ENCODE measurements at places on chromosomes 16 and 17. TPM values are rescaled to one million over a fixed set of nuclear protein-coding genes. Genes with fewer than 3 reads are reported as not detected.
A peak's percentile ranks its signal among the peaks of the same experiment; 100 is the strongest.

DNA sequence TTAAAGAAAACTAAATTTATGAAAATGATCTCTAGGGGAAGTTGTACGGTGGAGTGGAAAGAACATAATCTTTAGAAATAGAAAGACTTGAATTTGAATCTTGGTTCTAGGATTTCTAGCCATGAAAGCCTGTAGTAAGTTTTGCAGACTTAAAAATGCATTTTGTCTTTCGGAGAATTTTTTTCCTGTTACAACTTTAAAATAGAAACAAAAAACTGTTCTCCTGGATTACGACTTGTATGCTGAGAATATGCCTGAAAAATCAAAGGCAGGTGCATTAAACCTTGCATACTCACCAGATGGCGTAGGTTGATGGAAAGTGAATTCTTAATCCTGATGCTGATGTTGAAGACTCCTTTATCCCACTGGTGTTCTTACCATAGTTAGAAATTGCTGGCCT lies 7.5 kb upstream of the MPHOSPH6 start:
- DNase-seq = no peak

DNA sequence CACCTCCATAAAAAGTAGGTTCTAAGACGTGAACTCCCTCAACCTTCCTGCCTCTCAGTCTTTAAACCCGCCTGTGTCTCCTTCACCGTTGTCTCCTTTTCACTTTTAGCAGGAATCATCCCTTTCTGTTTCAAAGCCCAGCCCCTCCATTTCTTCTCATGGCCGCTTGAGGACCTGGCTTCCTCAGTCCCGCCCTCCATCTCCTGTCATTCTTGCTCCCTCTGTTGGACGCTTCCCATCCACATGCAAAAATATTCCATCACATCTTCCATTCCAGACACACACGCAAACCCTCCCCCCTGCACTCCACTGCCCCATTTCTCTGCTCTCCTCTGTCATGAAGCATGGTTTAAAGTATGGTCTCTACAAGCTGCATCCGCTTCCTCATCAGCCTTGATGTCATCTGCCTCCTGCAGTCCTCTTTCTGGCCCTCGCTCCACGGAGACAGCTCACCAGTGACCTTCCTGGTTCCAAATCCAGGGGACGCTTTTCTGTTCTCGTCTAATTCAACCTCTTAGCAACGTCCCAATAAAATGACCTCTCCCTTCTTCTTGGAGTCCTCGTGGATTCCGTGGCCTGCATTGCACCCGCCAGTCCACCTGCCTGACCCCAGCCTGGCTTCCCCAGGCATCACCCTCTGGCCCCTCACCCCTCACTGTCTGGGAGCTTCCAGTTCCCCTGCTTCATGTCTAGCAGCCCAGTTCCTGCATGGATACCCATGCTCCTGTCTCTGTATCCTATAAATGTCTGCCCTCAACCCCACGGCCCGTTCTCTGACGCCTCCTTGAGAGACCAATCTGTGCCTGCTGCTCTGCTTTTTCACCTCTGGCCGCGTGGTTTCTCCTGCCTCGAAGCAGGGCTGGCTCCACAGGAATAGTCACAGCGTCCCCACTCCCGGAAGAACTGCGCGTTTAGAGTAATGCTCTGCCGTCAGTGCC lies 26.2 kb downstream of the ANKRD40 start:
- peak; percentile 71 for DNase-seq

- DNase-seq = no peak
These were observed 12.8 kb upstream of the CPSF4L start for GRCh38 chr17:73274490-73274889.

DNA sequence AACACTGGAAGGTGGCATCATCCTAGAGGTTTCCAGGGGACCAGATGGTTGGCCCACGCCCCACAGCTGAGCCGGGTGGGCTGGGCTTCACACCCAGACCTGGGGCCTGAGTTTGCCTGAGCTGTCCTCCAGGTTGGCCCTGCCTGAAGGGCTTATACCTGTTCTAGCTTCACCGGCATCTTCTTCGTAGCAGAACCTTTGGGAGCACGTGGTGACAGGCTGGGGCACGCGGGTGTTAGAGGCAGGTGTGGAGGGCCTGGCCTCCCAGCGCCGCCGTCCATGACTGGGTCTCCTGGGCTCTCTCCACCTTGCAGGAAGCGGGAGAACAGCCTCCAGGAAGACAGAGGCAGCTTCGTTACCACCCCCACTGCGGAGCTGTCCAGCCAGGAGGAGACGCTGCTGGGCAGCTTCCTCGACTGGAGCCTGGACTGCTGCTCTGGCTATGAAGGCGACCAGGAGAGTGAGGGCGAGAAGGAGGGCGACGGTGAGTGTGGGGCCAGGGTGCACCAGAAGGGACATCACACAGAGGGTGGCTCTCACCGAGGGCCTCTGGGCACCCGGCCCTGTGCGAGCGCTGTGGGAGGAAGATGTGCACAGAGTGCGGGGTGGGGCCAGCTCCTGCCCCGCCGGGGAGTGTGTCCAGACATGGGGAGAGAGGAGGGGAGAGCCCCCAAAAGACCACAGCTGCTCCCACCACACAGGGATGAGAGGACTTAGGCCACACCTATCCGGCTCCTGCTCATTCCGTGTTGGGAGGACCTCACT lies 4.6 kb upstream of the TEDC2 start:
- DNase-seq = no peak

DNA sequence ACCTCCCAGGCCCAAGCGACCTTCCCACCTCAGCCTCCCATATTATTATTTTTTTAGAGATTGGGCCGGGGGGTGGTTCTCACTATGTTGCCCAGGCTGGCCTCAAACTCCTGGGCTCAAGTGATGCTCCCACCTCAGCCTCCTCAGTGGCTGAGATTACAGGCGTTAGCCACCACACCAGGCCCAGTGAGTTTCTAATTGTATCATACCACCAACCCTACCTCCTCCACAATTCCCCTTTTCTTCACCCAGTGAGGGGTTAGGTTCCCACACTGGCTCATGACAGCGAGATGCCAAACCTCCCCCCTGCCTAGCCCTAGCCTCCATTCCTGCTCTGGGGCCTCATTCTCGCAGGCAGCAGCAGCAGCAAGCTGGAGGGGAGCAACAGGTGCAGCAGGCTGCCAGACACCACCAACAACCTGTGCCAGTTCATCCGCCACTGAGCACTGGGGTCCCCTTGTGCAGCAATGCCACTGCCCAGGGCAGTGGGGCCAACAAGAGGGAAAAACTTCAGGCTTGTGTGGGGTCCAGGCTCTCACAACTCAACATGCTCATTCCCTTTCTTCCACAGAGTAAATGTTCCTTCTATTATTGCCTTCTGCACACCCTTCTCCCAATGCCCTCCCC lies 9.1 kb downstream of the ATP6V0D1 start:
- DNase-seq = no peak

GRCh38 chr17:78761789-78762406 lies 20.2 kb downstream of the CYTH1 start:
- DNase-seq = no peak

DNA sequence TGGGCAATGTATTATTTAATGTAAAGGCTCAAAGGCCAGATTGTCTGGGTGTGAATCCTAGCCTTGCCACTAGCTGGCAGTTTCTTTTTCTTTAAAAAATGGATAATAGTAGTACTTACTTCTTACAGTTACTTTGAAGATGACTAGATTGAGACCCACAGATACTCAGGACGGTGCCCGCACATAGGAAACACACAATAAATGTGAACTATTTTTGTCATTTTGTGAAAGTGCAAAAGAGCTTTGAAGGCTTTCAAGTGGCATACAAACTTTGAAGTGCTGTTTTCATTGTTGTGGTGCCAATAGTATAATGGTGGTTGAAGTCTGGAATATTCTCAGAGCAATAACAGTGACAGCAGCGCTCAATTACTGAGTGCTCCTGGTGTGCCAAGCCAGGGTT lies 63.6 kb downstream of the OTOA start:
- no peak for DNase-seq

GRCh38 chr16:51231702-51232101 lies 80.6 kb upstream of the SALL1 start:
- peak; percentile 26 for DNase-seq

- DNase-seq = no peak
These were observed 23.6 kb downstream of the COPZ2 start for GRCh38 chr17:48013876-48014594.

DNA sequence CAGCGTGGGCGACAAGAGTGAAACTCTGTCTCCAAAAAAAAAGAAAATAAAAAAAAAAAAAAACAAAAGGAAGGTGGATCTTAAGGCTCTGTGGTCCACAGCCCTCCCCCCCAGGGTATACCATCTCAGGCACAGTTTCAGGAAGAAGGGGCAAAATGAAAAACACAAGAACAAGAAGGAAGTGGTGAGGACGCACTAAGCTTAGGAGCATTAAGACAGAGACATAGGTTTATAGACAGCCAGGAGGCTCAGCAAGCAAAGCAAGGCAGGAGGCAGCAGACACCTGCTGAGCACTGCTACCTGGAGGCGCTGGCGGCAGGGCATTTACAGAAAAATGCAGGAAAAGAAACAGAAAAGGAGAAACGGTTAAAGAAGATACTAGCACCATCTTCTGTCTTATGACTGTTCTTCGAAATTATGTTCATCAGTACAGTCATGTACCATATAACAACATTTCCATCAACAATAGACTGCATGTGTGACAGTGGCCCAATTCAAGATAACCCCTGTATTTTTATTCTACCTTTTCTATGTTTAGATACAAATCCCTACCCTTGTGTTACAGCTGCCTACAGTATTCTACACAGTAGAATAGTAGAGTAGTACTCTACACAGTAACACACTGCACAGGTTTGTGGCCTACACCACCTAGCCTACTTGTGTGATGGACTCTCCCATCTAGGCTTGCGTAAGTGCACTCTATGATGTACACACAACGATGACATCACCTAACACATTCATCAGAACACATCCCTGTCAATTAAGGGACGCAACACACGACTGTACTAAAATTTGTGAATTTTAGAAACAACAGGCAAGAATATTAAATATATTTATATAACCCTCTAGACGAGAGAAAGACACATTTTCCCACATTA lies 62.5 kb downstream of the XPO6 start:
- no peak for DNase-seq

- no peak for DNase-seq
These were observed 329.8 kb downstream of the UTP18 start for GRCh38 chr17:51590071-51590656.

GRCh38 chr17:58215685-58216084 lies 3.4 kb downstream of the MKS1 start:
- DNase-seq = no peak

DNA sequence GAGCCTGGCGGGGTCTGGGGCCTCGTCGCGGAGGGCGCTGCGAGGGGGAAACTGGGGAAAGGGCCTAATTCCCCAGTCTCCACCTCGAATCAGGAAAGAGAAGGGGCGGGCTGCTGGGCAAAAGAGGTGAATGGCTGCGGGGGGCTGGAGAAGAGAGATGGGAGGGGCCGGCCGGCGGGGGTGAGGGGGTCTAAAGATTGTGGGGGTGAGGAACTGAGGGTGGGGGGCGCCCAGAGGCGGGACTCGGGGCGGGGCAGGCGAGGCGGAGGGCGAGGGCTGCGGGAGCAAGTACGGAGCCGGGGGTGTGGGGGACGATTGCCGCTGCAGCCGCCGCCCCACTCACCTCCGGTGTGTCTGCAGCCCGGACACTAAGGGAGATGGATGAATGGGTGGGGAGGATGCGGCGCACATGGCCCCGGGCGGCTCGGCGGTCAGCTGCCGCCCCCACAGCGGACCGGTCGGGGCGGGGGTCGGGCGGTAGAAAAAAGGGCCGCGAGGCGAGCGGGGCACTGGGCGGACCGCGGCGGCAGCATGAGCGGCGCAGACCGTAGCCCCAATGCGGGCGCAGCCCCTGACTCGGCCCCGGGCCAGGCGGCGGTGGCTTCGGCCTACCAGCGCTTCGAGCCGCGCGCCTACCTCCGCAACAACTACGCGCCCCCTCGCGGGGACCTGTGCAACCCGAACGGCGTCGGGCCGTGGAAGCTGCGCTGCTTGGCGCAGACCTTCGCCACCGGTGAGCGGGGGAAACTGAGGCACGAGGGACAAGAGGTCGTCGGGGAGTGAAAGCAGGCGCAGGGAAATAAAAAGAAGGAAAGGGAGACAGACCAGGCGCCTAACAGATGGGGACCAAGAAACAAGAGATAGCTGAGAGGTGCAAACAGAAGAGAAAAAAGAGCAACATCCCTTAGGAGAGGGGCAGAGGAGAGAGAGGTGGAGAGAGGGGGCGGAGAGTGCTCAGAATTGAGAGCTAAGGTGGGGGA lies at the start of gene PNMT:
TSS of gene PNMT (plus strand) at position 509 of the 980 bp plus-strand sequence. CDS start at position 532, 23 bp downstream.
- no peak for DNase-seq

DNA sequence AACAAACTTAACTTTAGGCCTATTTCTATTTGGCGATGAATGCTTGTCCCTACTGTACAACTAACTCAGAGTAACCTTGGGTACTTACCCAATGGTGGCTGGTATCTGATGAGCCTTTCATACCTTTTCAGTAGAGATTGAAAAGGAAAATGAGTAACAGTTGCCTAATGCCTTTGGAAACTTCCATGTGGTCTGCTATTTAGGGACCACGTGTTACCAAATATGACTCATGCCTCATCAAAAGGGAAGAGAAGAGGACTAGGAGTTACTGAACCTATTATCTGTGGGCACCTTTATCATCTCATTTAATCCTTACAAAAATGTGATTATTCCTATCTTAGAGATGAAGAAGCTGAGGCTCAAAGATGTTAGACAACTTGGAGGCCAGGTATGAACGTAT lies 8.1 kb downstream of the MYOCD start:
- peak; percentile 51 for DNase-seq

DNA sequence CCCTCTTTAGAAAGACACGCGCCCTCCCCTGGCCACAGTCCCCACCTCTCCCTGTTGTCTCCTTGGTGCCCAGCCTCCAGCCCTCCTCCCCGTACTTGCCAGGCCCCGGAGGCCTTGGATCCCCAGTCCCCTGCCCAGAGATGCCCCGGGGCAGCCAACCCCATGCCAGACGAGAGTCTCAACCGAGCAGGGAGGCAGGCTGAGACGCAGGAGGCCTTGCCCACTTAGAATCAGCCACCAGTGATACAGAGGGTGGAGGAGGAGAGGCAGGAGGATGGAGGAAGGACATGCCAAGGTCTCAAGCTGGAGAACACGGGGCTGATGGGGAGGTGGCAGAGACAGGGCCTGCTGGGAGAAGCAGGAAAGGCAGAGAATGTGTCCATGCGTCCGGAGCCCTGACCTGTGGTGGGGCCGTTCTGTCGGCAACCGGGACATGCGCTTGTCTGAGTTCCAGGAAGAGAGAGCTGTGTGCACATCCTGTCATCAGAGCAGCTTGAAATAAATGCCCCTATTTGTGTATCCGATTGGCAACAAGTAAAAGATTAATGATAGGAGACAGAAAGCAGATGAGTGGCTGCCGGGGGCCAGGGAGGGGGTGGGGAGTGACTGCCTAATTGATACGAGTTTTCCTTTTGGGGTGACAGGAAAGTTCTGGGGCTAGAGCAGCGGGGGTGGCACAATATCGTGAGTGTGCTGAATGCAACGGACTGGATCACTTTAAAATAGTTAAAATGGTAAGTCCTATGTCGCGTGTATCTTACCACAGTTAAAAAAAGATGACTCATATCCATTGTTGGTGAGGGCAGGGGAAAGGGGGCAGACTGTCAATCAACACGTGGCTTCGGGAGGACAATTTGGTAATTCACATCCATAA lies 44.7 kb upstream of the MEAK7 start:
- DNase-seq = no peak

GRCh38 chr17:79558091-79558900 lies 52.6 kb downstream of the RBFOX3 start:
- DNase-seq = no peak

The CES5A gene
- not detected for total RNA-seq

The CYB5B gene
- total RNA-seq = 144 TPM

The ZNF287 gene
- 11.3 TPM for total RNA-seq

The CFAP119 gene
- total RNA-seq = 5.5 TPM

The KRTAP4-4 gene
- total RNA-seq = not detected

The SLC38A8 gene
- not detected for total RNA-seq

The SERPINF2 gene
- not detected for total RNA-seq

The TCAP gene
- total RNA-seq = 0.50 TPM

The ARHGDIG gene
- total RNA-seq = not detected

All from HFFc6 (cell line).